ENCODE measurements at places on chromosomes 11 and 22. TPM values are rescaled to one million over a fixed set of nuclear protein-coding genes. Genes with fewer than 3 reads are reported as not detected.

OR56A1 gene
- not detected for total RNA-seq

ELFN2 gene
- total RNA-seq: 0.32 TPM

NRGN gene
- 1.0 TPM for total RNA-seq

DCHS1 gene
- 20.2 TPM for total RNA-seq

CCDC81 gene
- total RNA-seq: 1.4 TPM

AASDHPPT gene
- 26.6 TPM for total RNA-seq

SLC43A3 gene
- total RNA-seq: 152 TPM

INPPL1 gene
- 60.4 TPM for total RNA-seq

SMIM38 gene
- total RNA-seq: 0.74 TPM

OR4C13 gene
- not detected for total RNA-seq

DUSP8 gene
- 4.5 TPM for total RNA-seq

NXPE1 gene
- total RNA-seq: not detected

NUP50 gene
- 33.9 TPM for total RNA-seq

AIFM3 gene
- 2.6 TPM for total RNA-seq

WNT7B gene
- not detected for total RNA-seq
